ENCODE measurements at places on chromosomes 13 and 19.

DNA sequence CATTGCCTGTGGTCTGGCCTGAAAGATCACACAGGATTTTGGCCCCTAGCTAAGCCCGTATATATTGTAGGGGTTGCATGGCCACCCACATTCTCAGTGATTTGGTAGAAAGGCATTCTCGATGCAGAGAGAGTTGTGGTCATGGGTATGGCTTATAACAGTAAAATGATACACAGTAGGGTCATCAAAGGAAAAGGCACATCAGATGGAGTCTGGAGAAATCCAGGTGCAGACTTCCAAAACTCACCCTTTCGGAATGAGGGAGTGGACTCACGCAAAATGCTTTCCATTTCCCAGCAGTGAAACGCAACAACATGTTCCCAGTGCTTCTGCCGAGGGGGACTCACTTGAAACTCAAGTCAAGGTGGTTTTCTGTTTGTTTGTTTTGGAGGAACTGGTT, 802.5 kb upstream of the SLITRK1 start:
- DNase-seq, result no peak

DNA sequence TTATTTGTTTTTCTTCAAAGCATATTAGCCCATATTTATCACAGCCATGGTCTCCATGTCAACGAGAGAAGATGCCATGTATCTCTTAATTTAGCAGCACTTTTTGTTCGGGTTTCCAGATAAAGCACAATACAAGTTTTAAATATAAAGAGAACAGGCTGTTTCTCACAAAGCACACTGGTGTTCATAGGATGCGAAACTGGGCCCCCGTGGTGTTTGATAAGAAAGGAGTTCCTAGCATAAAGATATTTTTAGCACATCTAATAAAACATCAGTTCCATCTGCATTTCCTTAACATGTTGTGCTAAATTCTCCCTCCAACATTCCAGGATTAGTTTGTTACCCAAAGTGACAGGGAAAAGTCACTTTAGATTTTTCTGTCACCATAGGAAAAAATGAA, 72.4 kb upstream of the EDNRB start:
- no peak for DNase-seq

DNA sequence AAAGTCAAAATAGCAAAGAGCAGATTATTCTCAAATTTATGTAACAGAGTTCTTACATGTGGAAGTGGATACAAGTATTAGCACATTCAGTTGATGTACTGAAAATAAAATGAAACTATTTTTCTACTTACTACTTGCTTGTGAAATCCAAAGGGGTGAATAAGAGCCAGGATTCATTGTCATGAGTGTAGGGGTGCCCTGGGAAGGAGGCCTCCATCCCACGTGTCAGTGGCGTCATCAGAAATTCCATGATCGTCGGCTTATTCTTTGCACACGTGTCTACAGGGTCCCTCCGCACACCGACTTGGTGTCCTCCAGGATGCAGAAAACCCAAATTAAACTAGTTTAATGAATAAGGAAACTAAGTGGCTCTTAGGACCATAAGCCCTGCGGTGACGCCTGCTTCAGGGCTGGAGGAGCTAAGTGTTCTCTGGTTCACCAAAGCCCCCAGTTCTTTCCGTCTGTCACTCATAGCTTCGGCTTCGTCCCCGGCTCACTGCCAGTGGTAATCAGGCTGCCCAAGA, 55.5 kb downstream of the IRS2 start:
- DNase-seq, result no peak

- no peak for DNase-seq
Observed at GRCh38 chr13:110680852-110681251, 25.1 kb downstream of the CARS2 start.

- DNase-seq, result no peak
Observed at GRCh38 chr19:616747-617526, 16.4 kb downstream of the POLRMT start.

DNA sequence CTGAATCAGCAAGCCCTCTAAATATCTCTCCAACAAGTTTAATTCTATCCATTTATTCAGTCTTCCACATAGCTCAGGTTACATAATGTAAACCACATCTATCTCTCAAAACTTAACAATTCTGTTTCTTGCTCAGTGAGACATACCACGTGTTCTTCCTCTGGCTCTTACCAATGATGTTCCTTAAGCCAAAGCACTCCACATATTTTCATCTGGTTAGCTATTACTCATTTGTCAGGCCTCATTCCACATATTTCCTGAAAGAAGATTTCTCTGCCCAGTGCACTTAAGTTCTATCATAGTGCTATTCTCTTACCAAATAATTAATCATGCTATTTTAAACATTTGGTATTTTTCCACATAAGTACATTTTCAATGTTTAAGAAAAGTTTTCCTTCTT, 403.3 kb upstream of the ATXN8OS start:
- DNase-seq, result no peak

DNA sequence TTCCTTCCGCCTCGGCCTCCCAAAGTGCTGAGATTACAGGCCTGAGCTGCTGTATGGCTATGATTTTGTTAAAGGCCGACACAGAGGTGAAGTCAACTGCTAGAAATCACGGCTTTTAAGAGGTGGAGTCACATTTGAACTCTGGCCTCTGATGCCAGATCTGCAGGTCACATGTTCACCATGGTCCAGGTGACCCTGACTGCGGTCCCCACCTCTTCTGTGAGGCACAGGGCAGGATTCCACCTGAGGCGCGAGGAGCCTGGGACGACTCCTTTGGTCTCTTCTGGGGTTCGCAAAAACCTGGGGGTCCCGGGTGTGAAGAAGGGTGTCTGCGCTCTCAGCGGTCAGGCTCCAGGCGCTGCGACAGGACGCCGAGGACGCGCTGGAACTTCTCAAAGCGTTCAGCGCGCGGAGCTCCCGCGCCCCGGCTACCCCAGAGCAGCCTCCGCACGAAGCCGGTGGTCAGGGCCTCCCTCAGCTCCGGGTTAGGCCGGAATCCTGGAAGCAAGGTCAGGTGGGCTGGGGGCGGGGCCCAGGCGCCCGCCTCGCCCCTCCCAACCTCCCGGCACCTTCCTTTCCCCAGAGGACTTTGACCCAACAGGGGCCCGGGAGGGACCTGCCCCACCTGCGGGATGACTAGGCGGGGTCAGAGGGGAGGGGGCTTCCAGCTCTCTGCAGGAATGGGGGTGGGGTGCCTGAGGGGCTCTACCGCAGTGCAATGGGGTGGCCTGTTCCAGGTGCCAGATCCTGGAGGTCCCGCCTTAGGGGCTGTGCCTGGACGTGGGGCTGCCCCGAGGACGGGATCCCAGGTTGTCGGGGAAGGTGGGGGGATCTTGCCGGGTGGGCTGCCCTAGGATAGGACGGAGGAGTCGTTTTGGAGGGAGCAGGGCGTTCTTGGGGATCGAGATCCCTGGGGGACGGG, 13.0 kb downstream of the TRIP10 start:
- DNase-seq, result no peak

DNA sequence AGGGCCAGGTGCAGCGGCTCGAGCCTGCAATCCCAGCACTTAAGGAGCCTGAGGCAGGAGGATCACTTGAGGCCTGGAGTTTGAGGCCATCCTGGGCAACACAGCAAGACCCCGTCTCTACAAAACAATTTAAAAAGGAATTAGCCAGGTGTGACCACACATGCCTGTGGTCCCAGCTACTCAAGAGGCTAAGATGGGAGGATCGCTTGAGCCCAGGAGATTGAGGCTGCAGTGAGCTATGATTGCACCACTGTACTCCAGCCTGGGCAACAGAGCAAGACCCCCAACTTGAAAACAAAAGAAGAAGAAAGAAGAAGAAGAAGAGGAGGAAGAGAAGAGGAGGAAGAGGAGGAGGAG, 47.7 kb downstream of the LATS2 start:
- no peak for DNase-seq

- DNase-seq, result no peak
Observed at GRCh38 chr13:110756219-110756631, 42.7 kb downstream of the ING1 start.

DNA sequence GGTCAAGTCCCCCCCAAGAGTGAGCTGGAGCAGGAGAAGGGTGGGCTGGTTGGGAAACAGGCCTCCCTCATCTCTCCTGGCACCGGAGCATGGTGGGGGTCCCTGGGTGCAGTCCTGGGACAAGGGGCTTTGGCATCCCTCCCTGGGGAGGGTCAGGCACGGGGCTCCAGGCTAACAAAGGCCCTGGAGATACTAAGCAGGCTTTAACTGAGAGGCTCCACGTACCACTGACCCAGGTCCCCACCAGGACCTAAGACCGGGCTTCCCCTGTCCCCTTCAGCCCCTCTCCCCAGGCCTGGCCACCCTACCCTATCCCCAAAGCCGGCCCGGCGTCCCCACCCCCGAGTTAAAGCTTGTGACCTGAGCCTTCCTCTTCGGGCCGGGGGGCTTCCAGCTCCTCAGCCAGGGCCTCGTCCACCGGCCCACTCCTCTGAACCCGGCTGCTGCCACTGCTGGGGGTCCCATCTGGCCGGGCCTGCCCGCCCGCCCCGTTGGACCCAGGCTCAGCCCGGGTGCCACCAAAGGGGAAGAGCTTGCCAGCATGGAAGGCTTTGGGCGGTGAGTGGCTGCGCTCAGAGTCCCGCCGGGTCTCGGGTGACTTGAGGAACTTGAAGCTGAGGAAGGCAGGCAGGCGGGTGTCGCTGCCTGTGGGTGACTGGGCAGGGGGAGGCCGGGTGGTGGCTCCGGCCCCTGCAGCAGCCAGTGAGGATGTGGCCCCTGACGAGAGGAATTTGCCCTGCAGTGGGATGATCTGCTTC, 10.1 kb downstream of the ANO8 start:
- DNase-seq, result no peak

DNA sequence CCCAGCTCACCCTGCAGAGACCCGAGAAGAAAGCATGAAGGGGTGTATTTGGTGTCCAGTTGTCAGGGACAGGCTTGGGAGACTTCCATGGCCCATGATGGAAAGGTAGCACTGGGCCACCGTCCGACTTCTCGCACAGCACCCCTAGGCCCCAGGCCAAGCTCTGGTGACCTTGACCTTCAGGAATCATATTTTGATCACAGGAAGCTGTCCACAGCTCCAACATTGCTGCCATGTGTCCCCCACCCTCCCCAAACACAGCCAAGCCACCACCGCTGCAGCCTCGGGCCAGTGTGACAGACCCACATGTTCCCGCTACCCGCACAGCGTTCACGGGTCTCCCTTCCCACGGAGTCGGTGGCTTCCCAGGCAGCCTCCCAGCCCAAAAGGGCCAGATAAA, 842 bp upstream of the PTGIR start:
- no peak for DNase-seq

DNA sequence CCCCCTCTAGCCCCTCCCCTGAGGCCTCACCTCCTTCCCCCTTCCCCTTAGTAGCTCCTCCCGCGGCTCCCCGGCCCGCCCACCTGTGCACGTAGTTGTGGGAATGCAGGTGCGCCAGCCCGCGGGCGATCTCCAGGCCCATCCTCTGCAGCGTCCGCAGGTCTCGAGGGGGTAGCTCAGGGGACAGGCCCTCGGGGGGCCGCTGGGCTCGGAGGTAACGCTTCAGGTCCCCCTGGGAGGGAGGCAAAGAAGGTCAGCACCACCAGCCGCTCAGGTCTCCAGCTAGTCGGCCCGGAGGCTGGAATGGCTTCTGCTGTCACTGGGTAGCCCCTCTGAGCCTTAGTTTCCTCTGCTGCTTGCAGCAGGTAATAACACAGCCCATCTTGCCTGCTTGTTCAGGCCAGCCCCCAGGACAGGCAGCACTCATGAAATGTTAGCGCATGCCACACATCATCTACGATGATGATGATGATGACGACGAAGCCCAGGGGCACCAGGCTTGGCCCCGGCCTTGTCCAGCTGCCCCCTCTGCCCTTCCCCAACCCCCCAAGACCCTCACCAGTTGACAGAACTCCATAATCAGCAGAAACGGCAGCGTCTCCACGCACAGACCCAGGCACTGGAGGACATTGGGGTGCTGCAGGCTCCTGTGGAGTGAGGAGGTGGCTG, 9.2 kb downstream of the LMTK3 start:
- no peak for DNase-seq

DNA sequence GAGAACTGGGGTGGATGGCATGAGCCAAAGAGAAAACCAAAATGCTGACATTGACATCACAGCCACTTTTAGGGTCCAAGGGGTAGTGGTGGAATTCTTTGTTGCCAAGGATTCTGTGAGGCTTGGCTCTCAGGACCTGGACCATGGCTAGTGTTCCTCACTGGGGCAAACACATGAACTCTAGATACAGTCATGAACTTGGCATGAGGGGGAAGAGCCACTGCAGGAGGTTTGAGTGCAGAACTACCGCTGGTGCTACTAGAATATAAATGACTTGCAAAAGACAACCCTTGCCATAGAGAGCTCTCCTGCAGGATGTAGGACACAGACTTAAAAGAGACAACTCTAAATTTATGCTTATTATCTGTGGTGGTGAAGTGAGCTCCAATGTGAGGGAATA, 29.8 kb upstream of the FRY start:
- no peak for DNase-seq

- DNase-seq, result no peak
Observed at GRCh38 chr13:50543782-50544181, 299.7 kb downstream of the DLEU7 start.

DNA sequence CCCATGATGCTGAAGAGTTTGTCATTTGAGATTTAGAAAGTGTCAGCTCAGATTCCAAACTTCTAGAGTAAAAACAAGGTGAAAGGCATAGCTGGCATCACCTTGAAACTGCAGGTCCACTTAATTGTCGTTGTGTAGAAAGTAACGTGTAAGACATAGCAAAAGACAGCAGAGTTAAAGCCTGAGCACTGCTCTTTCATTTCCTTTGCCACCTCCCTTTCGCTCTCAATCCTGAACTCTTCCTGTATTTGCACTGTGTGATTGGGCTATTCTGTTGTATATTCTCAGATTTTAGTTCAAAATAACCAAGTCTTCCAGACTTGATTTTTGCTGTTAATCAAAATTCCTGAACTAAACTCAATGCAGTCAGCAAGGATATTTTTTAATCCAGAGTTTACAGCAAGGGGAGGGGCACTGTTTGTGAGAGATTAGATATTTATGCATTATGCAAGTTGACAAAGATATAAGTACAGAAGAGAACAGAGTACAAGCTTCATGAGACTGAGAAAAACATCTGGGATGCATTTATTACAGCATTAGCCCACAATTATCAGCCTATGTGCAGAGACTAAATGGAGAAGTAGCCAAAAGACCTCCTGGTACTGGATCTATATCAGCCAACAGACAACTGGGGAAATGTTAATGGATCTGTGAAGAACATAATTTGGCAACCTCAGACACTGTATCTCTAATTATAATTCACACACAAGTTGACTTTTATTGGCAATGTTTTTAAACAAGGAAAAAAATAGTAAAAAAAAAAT, 328.6 kb downstream of the SUCLA2 start:
- DNase-seq, result no peak

DNA sequence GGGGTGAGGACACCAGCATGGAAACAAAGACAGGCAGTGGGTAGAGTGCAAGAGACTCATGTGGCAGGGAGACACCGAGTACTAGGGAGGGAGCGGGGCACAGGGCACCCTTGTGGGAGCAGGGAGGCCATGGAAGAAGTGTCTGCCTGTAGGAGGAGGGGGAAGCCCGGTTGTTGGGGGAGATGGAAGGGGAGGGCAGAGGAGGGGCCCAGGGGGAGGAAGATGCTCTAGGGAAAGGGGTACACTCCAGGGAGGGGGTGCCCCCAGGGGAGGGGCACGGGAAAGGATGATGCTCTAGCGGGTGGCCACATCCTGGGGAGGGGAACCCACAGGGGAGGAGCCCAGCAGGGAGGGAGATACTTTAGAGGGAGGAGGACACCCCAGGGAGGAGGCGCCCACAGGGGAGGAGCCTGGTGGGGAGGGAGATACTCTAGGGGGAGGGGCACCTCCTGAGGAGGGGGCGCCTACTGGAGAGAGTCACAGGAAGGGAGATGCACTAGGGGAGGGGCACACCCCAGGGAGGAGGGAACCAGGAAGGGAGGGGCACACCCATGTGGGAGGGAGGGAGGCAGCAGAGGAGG, 24.9 kb downstream of the CPAMD8 start:
- DNase-seq, result no peak
